ENCODE measurements at places on chromosomes 1 and 21.
A peak's percentile ranks its signal among the peaks of the same experiment; 100 is the strongest.

GRCh38 chr1:71593523-71593922 is 512.7 kb upstream of the ZRANB2 start:
- DNase-seq, result peak; percentile 3

GRCh38 chr1:153288634-153289275 is 24.0 kb downstream of the PGLYRP3 start:
- no peak for DNase-seq

- DNase-seq, result no peak
These were observed 156.0 kb downstream of the TGFB2 start for GRCh38 chr1:218501161-218501560.

GRCh38 chr1:228810878-228811711 is 75.8 kb downstream of the RHOU start:
- no peak for DNase-seq

GRCh38 chr1:186009039-186009737 is 275.0 kb downstream of the HMCN1 start:
- peak; percentile 24 for DNase-seq

DNA sequence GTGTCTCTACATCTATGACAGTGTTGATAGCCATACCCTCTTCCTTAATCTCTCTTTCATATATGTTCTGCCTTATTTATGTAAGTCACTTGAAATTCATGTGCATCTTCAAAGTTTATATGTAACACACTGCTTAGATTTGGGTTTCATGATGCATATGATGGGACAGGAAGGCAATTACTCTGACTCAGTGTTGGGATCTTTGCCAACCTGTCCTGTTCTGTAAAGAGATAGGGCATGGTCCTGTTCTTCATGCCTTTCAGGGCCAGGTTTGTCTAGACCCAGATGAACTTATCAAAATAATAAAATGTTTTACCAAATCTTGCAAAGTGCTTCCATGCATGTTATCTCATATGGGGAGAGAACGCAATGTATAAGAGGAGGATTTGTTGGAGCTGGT is 69.5 kb downstream of the TMPRSS15 start:
- no peak for DNase-seq

GRCh38 chr1:36248250-36248894 is 24.1 kb downstream of the THRAP3 start:
- DNase-seq, result peak; percentile 9

GRCh38 chr21:45709173-45709572 is 65.6 kb downstream of the PCBP3 start:
- no peak for DNase-seq

GRCh38 chr1:9349331-9349851 is 56.7 kb downstream of the SPSB1 start:
- DNase-seq, result no peak

GRCh38 chr21:44815225-44815624 is 2.6 kb downstream of the SUMO3 start:
- DNase-seq, result no peak

DNA sequence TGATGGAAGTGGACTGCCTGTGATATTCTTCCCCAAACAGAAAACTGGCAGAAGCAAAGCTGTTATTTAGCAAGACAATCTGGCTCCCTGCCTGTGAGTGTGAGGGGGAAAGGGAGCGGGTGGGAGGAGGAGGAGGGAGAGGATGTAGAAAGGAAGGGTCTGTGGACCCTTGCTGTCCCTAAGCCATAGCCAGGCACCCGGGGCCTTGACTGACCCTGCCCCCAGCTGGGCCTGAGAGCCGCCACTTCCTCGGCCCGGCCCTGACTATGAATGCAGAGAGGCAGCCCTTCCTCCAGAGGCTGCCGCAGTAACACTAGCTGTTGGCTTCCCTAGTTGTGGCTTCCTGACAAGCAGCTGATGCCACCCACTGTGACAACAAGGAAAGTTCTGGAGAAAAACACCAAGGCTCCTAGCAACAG is 13.9 kb downstream of the PLA2G2F start:
- no peak for DNase-seq

DNA sequence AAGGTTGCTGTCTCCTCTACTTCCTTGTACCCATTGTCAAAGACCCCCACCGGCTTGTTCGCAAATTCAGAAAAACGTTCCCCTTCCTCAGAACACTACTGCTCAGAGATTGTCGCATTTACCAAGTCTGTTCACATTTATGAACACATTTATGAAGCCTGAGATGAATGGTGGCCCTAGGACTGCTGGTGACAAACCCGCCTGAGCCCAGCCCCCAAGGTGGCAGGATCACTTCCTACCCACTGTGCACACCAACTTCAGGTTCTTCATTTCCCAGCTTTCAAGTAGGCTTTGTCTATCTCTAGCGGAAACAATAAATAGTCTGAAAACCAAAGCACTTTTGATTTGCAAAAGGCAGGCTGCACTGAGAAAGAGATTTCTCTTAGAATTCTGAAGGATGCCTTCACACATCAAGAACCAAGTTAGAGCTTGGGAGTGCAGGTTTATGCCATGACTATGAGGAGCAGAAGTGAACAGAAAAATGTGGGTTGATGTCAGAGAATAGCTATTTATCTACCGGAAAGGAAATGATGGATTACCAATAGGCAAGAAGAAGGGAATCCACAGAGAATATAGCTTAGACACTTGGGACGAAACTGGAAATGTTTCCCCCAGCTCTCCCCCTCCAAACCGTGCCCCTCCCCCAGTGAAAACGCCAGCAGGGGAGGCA is 200.5 kb downstream of the TOMM20 start:
- DNase-seq, result no peak

- no peak for DNase-seq
These were observed 758 bp downstream of the NAXE start for GRCh38 chr1:156592158-156592909.

DNA sequence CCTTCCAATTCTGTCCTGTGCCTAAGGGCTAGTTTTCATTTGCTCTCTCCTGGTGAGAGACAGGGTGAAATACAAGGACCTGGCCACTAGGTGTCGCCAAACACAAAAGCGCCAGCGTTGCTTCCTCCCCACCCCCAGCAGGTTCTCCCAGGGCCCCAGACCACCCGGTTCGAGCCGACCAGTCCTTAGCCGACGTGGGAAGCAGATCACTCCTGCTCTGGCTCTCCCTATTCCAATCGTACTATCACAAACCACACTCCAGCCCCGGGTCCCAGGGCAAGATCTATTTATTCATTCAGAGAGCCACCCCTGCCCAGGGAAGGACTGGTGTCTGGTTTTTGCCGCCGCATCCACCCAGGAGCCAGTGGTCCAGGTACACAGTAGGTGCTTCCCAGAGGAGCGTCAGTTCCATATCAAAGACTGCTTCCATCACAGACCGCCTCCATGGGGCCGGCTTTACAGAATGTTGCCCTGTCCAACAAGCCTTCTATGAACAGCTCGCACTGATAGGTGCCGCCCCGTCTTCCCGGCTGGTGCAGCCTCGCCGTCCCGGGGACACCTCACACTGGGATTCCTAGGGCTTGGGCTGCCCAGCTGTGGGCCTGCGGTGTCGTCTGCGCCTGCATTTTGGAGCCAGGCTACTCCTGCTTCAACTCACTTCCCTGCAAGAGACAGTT is 35.0 kb downstream of the CTNNBIP1 start:
- DNase-seq, result peak; percentile 44

- no peak for DNase-seq
These were observed 904 bp upstream of the RPL22 start for GRCh38 chr1:6200188-6200809.

- DNase-seq, result no peak
These were observed 58.8 kb upstream of the ZNF644 start for GRCh38 chr1:91080650-91081049.

GRCh38 chr1:225355863-225356262 is 72.0 kb downstream of the LBR start:
- DNase-seq, result no peak

DNA sequence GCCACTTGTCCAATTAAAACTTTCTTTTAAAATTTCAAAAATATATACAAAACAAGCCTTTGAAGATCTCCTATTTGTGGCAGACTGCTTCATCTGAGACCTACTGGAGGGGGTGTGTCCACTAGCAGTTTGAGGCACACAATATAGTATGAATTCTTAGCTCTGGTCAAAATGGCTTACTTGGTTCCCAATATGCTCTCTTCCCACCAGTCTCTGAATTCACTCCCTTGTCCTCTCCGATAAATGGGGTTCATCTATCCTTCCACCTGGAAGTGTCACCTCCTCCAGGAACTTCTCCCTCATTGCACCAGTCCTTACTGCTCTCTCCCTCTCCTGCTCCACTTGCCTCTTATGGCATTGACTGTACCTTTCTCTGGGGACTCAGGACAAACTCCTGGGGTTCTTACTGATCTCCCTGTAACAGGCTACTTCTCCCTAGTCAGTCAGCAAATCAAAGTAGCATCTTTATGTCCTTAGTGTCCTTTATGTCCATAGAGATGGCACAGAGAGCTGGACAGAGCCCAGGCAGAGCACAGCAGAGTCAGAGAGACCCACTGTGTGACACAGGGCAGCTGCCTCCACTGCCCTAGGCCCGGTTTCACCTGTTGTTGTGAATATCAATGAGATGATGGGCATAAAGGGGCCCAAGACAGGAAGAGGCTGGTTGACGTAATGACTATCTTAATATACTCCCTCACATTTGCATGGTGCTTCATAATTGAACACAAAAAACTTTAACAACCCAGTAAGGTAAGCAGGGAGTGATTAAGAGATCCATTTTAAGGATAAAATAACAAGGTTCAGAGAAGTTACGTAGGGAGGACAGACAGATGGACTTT is 3.6 kb downstream of the ASAP3 start:
- DNase-seq, result no peak

DNA sequence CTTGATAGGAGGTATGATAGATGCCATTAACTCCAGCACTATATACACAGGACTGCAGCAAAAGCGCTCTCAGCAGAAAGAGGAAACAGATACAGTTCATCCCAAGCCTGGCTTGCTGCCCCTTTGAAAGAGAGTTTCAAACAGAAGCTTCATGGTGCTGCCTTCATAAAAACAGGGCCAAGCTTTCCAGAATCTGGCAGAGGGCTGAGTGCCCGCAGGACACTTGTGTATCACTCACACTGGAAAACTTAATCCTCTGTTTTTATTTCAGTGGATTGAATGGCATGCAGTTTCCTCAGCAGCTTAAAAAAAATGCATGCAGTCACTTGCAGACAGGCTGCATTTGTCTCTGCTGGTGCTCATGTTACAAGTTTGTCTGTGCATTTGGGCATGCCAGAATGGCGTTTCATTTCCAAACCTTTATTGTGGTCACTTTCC is 40.4 kb downstream of the KCNJ15 start:
- DNase-seq, result peak; percentile 83

DNA sequence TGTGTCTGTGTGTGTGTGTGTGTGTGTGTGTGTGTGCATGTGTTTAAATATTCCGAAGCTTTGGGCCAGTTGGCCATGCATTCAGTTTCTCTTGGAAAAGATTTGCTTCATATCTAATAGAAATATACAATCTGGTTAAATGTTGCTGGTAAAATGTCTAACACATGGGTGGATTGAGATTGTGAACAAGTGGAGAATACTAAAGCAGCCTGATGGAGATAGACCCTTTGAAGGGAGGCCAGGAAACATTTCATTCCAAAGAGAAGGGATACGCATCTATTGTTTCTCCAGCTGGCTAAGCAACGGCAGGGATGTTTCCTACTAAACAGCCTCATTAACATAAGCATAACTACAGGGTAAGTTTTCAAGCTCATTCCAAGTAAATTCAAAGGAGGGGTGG is 257.5 kb upstream of the PTBP2 start:
- DNase-seq, result no peak

DNA sequence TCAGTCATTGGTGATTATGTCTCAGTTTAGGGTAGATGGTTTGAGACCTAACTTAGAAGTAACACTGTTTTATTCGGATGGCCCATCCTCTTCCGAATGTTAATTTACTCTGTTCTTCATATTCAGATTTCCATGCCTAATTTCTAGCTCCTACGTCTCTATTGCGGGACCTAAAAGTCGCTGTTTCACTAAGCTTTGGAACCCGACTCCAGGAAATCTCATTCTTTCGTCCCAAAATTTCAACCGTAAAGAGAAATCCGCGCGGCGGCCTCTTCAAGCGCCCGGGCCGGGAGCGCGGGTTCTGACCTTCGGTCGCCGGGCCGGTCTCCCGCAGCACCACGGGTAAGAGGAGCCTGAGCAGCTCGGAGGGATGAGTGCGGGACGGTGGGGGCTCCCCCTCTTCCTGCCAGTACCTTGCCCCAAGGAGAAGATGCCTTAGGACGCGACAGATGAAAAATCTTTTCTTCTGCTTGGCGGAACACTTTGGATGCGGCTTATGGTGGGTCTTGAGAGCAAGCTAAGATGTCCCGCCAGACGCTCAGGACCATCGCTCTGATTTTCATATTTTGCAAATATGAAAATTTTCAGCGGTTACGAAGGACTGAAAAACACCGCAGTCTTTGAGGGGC is 128.7 kb downstream of the PPIAL4G start:
- DNase-seq, result no peak

GRCh38 chr1:43847882-43848281 is 85.7 kb upstream of the ARTN start:
- no peak for DNase-seq

DNA sequence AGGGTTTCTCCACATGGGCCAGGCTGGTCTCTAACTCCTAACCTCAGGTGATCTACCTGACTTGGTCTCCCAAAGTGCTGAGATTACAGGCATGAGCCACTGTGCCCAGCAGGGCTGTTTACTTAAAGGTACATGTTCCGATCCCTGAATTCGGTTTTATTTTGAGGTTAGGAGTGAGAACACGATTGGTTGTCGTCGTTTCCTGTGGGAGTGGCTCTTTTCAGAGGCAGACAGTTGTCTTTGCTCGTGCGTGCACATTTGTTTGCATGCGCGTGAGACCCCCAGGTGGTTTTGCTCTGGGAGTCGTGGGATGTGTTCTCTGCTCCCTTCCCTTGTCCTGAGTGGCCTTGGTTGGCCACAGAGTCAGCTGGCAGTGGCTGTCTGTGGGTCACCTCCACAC is 60.2 kb downstream of the SKI start:
- DNase-seq, result no peak

- no peak for DNase-seq
These were observed 28.5 kb upstream of the KCNA2 start for GRCh38 chr1:110634455-110635311.

DNA sequence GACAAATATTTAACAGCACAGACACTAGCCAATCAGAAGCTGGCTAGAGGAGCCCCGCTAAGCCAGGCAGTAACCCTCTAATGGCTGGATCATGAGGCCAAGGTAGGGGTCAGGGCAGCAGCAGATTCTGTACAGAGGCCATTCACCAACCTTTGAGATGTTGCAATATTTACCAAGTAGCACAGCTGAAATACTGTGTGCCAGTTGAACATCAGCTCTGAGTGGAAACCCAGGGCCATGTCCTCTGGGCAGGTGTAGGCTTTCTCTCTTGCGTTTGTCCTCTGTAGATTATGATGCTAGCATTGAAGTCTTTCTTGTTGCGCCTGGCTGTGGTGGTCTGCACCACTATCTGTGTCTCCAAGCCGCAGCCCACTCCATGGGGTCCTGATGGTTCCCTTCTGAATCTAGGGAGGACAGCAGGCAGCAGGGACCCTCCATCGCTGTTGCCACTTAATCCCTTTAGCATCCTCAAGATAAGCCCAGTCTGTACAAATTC is 2.5 kb upstream of the COG2 start:
- DNase-seq, result no peak

Data from foreskin melanocyte (primary cell).